ENCODE measurements at places on chromosomes 2 and 18.
A peak's percentile ranks its signal among the peaks of the same experiment; 100 is the strongest.

GRCh38 chr2:230459216-230459615, 43.2 kb downstream of the SP100 start:
- no peak for DNase-seq

DNA sequence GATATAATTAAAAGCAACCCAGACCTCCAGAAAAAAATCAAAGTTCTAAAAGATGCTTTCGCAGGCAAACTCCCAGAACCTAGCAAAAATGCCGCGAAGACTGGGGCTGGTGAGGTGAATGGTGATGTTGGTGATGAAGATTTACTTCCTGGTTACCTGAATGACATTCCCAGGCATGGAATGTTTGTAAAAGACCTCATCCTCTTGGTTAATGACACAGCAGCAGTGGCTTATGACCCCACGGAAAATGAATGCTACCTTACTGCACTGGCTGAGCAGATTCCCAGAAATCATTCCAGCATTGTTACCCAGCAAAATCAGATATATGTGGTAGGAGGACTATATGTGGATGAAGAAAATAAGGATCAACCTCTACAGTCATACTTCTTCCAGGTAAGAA, 994 bp downstream of the KLHL41 start:
- no peak for DNase-seq

DNA sequence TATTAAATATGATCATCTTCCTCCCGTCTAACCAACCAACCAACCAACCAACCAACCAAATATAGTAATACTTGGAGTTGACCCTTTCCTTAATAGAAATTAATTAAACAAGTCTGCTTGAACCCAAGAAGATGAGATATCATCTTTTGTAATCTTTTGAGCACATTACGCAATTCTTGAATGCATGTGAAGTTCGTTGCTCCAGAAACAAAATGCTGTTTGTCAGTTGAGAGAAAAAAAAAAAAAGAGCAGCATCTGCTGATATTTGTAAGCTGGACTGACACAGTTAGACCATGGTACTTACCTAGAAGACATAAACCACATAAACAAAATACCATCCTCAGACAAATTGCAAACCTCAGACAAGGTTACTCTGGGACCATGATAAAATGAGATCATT, 9.2 kb upstream of the SERPINB2 start:
- DNase-seq, result no peak

GRCh38 chr2:98568161-98568956, 40.0 kb downstream of the COA5 start:
- DNase-seq, result no peak

DNA sequence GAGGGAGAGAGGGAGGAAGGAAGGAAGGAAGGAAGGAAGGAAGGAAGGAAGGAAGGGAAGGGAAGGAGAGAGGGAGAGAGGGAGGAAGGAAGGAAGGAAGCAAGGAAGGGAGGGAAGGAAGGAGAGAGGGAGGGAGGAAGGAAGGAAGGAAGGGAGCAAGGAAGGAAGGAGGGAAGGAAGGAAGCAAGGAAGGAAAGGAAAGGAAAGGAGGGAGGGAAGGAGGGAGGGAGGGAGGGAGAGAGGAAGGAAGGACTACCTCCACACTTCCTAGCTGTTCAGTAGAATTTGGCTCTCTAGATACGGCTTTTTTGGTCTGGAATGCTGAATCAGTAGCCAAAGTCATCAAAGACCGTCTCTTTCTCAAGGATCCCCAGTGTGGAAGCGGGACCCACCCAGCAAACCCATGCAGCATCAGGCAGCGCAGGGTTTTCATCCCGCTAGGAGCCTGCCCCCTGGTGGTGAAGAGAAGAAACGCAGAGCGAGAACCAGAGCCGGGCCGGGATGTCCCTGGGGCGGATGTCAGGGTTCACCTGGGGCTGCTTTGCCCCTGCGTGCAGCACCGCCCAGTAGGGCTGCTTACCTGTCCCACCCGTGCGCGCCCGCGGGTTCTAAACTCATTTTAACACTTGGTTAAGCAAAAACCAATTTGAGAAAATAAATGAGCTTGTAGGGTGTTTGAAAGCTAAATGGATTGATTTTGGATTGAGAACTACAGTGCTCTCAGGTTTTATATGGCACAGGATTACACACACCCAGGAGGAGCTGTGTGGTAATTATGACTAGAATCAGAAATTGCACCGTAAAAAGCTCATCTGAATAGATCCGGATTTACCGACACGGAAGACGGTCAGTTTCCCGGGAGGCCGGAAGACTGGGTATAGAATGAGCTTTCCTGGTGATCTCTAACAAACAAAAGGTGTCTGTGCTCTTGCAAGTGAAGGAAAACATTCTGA, 48.1 kb upstream of the ARL4C start:
- peak; percentile 69 for DNase-seq

- DNase-seq, result no peak
Observed at GRCh38 chr18:69737851-69738250, 209.8 kb downstream of the CD226 start.

DNA sequence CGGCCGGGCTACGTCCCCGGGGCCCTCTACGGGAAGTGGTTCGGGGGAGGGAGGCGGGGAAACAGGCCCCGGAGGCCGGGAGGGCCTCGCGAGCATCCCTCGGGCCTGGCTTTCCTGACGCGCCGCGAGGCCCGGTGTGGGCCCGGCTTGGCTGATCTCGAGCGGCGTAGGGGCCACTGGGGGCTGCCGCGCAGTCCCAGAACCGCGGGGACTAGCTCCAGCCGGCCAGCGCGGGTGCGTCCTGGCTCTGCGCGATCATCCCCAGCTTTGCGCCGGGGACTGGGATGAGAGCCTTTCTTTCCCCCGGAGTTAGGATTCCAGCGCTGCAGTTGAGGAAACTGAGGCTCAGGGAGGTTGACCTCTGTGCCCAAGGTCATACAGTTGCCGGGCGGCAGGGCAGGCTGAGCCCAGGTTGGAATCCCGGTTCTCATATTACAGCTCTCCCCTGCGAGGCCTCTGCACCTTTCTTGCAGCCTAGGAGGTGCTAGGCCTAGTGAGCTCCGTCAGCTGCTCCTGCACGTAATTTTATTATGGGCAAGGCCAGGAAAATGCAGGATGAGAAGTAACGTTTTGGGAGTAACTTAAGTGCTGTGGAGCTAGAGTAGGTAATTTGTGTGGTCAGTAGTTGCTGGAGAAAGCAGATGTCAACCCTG, 501 bp downstream of the LPIN1 start:
- DNase-seq, result no peak

DNA sequence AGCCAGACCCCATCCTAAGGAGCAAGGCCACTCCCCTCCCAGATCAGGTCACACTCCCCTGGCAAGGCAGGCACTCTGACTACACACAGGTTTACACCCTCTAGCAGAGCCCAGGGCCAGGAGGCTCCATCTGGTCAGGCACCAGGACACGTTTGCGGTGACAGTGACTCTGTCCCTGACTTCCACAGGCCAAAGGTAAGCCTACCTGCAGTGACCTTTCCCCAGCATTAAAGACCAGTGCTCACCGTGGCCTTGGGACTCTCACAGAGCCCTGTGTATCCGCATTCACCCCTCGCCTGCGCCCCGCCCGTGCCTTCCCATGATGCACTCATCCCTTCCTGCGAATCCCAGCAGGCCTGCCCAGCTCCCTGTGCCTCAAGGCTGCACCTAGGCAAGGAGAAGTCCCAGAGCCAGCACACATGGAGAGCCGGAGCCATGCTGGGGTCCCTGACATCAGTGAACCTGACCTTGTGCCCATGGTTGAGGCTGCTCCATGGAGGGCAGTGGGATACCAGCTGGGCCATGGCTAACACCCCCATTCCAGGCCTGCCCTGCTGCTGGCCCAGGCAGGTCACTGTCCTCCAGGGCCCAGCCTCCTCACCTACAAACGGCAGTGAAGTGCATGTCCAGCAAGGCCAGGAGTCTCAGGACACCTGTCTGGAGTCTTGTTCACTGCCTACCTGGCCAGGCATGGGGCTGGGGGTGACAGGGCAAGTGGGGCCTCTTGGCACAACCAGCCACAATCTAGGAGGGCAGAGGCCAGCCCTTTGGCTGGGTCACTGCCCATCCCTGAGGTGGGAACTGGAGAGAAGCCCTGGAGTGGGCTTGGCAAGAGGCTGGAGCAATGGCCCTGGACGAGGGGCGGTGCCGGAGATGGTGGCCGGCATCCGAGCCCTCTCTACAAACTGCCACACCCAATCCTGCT, 3.0 kb downstream of the NEURL3 start:
- DNase-seq, result no peak

DNA sequence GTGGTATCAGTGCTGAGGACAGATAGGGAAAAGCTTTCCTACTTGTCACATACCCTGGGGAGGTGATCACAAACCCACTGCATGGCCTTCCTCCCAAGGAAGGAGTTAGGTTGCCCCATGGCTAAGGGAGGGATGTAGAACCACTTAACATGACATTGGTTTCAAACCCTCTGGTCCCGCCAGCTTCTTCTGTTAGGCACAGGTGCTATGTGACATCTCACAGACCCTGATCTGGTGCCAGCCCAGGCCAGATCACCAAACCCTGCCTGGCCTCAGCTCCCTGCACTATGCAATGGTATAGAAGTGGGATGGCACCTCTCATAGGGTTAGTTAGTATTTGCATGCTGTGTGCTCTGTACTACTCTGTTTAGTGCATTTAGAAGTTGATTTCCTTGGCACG, 58.0 kb downstream of the TCF7L1 start:
- DNase-seq, result no peak

GRCh38 chr18:51980101-51980500, 359.9 kb upstream of the DCC start:
- DNase-seq, result no peak

GRCh38 chr2:89841476-89841840, 1150.0 kb downstream of the RPIA start:
- DNase-seq, result no peak

DNA sequence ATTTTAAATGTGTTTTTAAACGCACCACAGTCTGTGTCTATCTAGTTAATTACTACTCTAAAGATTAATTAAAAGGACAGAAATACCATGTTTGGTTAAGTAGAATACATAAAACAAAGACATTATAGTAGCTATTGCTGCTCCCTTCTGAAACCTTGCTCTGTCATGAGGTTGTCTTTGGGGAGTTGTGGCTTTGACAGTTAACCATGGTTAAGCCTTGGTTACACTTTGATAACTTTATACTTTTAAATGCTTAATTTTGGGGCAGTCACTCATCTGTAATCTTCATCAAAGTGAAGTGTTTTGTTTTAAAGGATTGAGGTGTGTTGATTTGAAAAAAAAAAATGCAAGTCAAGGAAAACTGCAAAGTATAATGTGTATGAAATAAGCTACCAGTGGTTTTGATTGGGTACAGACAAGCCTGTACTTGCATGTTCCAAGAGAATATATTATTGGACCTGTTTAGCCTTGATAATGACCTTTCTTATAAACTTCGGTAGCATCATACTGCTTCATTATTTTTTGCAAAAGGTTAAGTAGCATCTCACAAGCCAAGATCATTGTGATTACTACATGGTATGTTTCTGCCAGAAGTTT, 29.8 kb upstream of the TBR1 start:
- no peak for DNase-seq

DNA sequence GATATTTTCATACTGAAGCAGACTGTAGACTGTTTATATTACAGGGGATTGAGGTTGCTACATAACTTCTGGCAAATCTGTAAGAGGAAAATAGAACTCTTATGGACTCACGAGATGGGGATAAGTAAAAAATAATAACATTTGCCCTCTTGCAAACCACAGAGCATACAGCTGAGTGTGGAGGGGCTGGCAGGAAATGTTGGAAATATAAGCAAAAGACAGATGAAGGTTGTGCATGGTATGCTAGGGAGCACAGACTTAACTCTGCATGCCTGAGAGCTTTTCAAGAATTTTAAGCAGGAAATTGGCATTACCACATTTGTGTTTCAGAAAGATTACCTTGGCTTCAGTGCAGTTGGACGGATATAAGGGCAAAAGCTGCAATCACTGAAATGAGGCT, 411.1 kb downstream of the RAD51AP2 start:
- DNase-seq, result no peak

GRCh38 chr2:140308706-140309105, 1528.5 kb upstream of the NXPH2 start:
- DNase-seq, result no peak

- DNase-seq, result no peak
Observed at GRCh38 chr2:233223059-233223894, 28.2 kb upstream of the ATG16L1 start.

- no peak for DNase-seq
Observed at GRCh38 chr2:38315707-38316333, 61.3 kb downstream of the ATL2 start.

- no peak for DNase-seq
Observed at GRCh38 chr2:68345129-68345875, 19.8 kb upstream of the PLEK start.

DNA sequence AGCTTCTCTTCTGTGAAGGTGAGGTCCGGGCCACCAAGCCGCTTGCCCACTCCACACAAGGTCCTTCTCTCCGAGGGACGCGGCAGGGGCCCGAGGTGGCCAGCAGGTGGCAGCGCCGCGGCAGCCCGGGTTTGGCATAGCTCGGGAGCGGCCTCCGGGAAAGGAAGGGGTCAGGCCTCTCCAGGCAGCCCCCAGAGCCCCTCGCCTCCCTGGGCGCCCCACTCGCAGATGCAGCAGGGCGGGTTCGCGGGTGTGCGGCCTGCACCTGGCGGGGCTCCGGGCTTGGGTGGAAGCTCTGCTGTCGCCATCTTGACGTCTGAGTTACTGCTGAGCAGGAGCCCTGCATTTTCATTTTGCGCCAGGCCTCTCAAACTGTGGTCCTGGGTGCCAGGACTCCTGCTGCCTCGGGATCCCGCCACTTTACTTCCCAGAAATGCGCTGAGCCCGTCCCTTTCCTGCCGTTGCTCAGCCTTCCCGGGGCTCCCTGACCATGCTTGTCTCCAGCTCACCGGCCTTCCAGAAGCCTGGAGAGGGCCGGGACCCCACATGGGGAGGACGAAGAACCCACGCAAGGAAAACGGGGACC, 18.6 kb upstream of the NCL start:
- DNase-seq, result peak; percentile 61

GRCh38 chr18:51541230-51541629, 343.7 kb upstream of the MEX3C start:
- no peak for DNase-seq

- DNase-seq, result no peak
Observed at GRCh38 chr18:26448714-26449159, 99.6 kb downstream of the KCTD1 start.

DNA sequence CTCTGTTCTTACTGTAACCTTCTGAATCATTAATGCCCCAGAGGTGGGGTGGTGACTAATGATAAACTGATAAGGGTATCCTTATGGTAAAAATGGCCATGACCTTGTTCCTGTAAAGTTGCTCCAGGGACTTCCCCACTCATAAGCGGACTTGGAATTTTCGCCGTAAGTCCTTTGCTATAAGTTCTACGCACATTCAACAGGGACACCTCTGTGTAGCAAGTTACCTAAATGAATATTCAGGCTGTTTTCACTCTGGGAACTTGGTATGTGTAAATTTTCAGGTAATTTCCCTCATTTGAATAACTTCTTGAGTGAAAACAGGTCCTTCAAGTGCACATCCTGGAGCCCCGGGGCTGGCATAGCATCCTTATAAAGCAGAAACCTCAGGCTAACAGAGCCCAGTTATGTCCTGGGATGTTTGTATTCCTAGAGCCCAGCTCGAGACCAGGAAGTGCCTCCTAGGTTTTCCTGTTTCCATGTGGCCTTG, 9.4 kb upstream of the AGFG1 start:
- no peak for DNase-seq

Measured in activated T-cell treated with anti-CD3 and anti-CD28 coated beads for 1 hour (primary cell).